ENCODE measurements at places on chromosomes 16 and 17.

DNA sequence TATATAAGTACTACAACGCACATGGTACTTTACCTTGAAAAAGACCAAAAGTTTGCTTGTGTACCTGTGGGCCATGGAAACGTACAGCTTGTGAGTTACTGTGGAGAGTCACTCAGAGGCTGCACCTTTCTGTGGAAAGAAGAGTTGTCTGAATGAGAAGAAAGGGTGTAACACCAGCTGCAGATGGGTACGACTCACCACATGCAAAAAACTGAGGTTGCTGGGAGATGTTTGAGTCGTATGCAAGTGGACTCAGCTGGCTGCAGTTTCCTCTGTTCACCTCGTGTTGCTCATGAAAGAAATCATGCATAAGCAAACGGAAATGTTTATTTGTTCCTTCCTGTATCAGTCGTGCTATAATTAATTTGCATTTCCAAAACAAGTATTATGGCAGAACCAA, 22.4 kb upstream of the DYNLRB2 start:
- no peak for DNase-seq

GRCh38 chr16:50458667-50459495, 89.3 kb upstream of the NKD1 start:
- DNase-seq: no peak

- DNase-seq: no peak
These were observed 96.3 kb downstream of the TNFRSF13B start for GRCh38 chr17:16875662-16876061.

DNA sequence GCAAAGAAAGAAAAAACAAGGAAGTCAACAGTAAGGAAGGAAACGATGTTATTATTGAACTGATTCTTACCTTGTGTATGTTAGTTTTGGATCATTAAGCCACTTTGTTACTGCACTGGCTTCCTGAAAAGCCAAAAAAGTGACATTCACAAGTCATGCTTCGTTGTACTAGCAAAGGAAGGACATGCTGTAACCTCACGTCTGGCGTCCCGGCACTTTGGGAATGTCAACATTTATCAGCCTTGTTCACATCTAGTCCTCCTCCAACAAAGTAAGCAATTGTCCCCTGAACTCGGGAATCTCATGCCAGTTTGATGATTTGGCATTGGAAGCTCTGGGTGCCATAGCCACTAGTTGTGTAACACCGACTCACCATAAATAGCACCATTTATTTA, 731 bp upstream of the MKS1 start:
- no peak for DNase-seq

GRCh38 chr16:56866955-56867830, 2.2 kb downstream of the SLC12A3 start:
- DNase-seq: peak; percentile 28

- DNase-seq: no peak
These were observed 11.0 kb upstream of the RBFOX1 start for GRCh38 chr16:7321661-7322060.

DNA sequence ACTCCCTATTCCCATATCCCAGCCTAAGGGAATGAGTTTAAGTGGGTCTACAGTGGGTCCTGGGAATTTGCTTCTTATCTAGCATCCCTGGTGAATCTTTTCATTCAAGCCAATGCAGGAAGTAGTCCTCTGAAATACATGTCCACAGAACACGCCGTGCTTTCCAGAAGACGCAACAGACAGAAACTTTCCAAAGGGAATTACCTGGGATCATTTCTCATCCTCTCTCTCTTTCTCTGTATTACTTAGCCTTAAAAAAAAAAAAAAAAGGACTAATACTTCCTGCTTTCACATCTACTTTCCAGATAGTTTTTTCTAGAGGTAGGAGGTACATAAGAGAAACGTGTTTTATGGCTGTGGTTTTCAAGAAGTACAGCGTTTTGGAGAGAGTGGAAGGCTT, 499.0 kb downstream of the MAF start:
- no peak for DNase-seq

DNA sequence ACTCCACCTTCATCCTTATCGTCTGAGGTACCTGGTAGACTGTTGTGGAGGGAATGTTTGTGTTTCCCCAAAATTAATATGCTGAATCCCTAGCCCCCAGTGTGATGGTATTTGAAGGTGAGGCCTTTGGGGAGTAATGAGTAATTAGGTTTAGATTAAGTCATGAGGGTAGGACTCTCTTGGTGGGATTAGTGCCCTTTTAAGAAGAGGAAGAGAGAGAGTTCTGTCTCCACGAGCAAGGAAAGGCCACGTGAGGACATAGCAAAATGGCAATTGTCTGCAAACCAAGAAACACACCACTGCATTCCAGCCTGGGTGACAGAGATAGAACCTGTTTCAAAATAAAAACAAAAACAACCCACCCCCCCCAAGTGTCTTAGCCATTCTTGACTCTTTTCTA, 21.0 kb upstream of the DDX52 start:
- DNase-seq: no peak

- no peak for DNase-seq
These were observed 4.0 kb upstream of the FBXO39 start for GRCh38 chr17:6772016-6772415.

- DNase-seq: no peak
These were observed 53.5 kb upstream of the CDH8 start for GRCh38 chr16:62089715-62090114.

DNA sequence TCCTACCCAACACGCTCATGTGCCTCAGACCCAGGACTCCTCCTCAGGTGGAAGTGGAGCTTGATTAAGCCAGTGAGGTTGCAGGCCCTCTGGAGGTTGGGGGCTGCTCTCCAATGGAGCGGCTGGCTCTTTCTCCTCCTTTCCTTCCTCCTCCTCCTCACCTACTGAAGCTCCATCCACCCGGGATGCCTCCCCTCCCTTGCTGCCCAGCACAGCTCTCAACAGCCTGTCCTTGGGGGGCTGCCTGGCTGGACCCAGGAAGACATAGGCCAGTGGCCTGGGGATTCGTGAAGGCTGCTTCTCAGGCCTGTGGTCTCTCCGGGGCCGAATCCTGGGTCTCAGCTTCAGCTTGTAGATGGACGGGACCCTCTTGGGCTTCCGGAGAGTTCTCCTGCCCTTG, 8.2 kb downstream of the GAS2L2 start:
- DNase-seq: no peak

GRCh38 chr16:14635395-14636165, 2.8 kb downstream of the BFAR start:
- no peak for DNase-seq

GRCh38 chr17:40841246-40841645, 18.8 kb upstream of the KRT10 start:
- DNase-seq: no peak

DNA sequence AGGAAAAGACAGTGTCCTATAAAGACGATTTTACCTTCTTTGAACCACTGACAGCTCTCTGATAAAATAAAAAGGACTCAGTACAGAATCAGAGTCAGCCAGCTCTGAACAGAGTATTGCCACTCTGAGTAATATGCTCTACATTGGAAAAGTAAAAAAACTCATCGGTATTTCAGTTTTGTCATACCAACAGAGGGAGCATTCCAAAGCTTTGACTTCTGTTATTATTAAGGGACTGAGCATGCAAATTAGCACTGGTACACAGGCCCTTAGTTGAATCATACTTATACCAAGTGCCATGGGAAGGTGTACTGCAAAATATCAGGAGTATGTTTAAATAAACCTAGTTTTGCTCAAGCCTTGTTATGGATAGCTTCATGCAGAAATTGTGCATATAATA, 509.0 kb upstream of the KIF2B start:
- DNase-seq: no peak

- DNase-seq: no peak
These were observed 1.1 kb downstream of the GPS2 start for GRCh38 chr17:7313890-7314718.

- no peak for DNase-seq
These were observed 1.7 kb downstream of the GPRC5C start for GRCh38 chr17:74433421-74434121.

DNA sequence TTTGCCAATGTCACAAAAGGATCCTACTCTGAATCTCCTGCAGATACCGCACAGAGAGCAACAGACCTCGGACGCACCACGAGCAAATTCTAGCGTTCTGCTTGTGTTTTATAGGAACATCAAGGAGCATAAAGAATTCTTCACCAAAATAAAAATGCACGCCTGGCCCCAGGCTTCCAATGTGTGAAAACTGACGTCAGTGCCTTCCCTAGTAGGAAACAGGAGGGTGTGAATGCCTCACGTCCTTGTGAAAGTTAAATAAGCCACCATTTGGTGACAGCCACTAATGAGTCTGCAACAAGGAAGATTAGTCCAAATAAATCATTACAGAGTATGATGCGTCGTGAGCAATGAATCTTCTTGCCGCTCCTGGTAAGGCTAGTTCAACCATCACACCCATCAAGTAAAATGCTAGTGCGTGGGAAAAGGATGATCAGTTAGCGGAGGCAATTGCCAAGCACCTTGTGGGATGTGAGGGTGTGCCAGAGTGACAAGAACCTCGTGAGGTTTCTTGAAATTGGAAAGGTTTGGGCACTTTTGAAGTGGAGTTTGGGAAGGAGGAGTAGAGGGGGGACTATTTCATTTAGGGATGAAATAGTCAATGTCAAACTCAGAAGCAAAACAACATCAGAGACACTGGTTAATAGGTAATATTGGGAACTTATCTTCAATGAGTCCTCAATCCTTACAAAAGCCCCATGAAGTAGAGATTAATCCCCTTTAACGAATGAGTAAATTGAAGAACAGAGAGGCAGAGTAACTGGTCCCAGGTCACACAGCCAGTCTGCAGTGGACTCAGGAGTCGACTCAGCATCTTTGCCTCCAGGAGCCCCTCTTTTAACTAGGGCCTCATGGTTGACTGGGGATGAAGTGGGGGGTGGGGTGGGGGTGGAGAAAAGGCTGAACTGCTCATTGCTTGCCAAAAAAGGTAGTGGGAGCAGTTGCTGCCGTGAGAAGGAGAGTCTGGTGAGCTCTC, 238.8 kb downstream of the SLC39A11 start:
- no peak for DNase-seq

DNA sequence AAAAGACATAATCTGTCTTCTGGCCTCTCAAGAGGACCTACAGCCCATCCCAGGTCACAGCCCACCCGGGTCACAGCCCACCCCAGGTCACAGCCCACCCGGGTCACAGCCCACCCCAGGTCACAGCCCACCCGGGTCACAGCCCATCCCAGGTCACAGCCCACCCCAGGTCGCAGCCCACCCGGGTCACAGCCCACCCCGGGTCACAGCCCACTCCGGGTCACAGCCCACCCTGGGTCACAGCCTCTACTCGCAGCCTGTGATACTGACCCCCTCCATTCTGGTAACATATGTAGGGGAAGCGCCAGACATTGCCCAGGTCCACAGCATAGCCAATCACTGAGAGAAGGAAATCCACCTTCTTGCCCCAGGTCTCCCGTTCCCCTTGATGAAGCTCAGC, 14.2 kb downstream of the SLC6A4 start:
- no peak for DNase-seq

DNA sequence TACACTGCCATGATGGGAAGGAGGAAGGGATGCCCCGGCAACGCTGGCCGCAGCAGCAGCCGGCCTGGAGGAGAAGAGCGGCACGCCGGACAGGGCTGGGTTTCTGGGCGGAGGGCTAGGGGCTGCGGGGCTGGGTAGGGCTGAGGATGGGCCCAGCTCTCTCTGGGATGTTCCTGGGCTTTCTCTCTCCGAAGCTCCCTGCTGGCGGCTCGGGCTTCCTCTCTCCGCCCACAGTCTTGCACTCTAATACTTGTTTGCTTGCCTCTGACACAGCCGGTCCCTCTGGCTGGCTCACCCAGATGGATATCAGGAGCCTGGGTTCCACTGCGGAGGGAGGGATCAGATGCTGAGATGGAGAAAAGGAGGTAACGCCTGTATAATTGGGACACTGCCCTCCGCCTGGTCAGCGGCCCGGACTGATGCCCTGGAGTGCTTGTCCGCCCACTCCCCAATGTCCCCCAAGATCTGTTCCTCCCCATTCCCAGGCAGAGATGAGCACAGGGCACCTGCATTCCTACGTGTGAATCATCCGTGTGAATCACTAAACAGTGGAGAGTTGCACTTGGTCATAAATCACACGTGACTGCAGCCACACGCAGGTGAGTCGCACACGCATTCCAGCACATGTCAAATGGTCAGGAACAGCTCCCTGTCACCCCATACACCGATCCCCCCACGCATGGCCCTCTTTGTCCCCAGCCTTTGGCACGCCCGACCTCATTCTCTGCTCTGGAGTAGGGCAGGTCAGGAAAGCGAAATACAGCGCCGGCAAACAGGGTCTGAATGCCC, at the start of gene ALOXE3:
TSS of gene ALOXE3 (minus strand) at position 535 of the 789 bp plus-strand sequence. CDS start at position 11, 524 bp downstream.
- DNase-seq: no peak

GRCh38 chr16:70779361-70779760, 21.6 kb downstream of the VAC14 start:
- no peak for DNase-seq

DNA sequence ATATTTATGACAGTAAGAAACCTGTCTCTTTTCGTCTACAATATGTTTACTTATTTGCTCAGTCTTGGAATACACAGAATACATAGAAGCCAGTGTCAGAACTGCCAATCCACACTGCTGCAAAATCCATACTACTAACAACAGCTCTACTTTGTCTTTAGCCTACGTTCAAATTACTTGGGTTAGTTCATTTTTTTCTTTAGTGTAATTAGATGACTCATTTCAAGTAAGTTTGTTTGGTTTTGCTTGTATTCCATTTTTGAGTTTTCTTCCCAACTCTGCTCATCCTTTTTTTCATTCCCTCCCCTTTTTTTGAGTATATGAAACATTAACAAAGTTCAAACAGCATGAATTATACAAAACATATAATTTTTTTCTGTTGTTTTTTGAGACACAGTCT, 16.9 kb downstream of the CMC2 start:
- DNase-seq: no peak

DNA sequence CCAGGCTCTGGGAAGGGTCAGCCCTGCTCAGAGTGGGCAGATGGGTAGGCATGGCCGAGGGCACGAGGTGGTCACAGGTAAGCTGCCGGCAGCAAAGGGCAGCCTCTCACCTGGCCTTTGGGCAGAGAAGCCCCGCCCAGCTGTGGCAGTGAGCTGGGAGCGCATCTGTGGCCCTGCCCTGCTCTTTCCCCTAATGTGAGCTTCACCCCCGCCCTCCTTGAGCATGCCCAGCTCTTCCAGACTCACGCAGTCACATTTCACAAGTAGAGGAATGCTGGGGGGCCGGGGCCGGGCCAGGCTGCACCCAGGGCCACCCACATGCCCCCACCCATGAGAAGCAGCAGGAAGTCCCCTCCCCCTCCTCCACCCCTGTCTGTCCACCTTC, 40.7 kb upstream of the SLC38A10 start:
- DNase-seq: no peak
